ENCODE measurements at places on chromosomes 11 and 22. TPM values are rescaled to one million over a fixed set of nuclear protein-coding genes. Genes with fewer than 3 reads are reported as not detected.

The CAVIN3 gene
- total RNA-seq, result 268 TPM

- DNase-seq, result no peak
Measured at GRCh38 chr11:19301361-19301760, 60.6 kb upstream of the E2F8 start.

The KCNJ4 gene
- total RNA-seq, result not detected

The NLRP14 gene
- total RNA-seq, result not detected

The SLC7A4 gene
- 0.23 TPM for total RNA-seq

The CD3D gene
- not detected for total RNA-seq

- peak; percentile 94 for DNase-seq
Measured at GRCh38 chr11:67584205-67584880, 731 bp downstream of the GSTP1 start.

The OTOG gene
- not detected for total RNA-seq

DNA sequence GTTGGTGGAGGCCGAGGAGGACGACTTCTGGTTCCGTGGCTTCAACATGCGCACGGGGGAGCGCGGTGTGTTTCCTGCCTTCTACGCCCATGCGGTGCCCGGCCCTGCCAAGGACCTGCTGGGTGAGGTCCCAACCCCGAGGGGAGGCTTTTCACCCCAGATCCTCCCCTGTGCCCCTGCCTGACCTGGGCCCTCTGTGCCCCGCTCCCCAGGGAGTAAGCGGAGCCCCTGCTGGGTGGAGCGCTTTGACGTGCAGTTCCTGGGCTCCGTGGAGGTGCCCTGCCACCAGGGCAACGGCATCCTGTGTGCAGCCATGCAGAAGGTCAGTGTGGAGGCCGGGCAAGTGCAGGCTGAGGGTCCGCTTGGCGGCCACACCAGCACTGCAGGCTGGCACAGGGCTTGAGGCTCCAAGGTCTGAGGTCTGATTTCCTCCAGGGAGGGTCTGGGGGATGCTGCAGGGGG is 5.1 kb downstream of the MAPK8IP2 start:
- DNase-seq, result no peak
